ENCODE measurements at places on chromosomes 13 and 19. TPM values are rescaled to one million over a fixed set of nuclear protein-coding genes. Genes with fewer than 3 reads are reported as not detected.

ZIC5 gene
- not detected for total RNA-seq

DNA sequence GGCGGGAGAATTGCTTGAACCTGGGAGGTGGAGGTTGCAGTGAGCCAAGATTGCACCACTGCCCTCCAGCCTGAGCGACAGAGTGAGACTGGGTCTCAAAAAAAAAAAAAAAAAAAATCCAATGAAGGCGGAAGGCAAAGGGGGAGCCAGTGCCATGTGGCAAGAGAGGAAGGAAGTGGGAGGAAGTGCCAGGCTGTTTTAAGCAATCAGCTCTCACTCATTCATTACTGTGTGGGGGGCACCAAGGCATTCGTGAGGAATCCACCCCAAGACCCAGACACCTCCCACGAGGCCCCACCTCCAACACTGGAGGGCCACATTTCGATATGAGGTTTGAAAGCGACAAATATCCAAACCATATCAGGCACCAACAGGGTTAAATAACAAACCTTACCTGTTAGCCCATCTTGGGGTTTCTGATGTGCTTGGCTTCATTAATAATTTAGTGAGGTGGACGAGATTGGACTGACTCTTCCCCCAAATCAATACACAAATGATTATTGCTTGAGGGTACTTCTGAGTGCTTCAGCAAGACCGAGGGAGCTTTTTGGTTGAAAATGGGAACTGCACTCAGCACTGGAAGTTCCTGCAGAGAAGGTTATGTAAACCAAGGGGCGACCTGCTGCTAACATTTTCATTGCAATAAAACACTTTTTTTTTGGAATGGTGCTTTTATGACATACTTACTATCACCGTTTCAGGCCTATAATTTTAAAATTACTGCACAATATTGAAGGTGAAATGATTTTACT is 7.5 kb upstream of the LRP3 start:
- peaks cover 10% of the 10 kb centered on the region for H3K4me1 ChIP-seq
- no peaks in the 10 kb centered on the region for H3K27me3 ChIP-seq
- no peak for DNase-seq
- H3K4me3 ChIP-seq, result no peak overlapping the region

DNA sequence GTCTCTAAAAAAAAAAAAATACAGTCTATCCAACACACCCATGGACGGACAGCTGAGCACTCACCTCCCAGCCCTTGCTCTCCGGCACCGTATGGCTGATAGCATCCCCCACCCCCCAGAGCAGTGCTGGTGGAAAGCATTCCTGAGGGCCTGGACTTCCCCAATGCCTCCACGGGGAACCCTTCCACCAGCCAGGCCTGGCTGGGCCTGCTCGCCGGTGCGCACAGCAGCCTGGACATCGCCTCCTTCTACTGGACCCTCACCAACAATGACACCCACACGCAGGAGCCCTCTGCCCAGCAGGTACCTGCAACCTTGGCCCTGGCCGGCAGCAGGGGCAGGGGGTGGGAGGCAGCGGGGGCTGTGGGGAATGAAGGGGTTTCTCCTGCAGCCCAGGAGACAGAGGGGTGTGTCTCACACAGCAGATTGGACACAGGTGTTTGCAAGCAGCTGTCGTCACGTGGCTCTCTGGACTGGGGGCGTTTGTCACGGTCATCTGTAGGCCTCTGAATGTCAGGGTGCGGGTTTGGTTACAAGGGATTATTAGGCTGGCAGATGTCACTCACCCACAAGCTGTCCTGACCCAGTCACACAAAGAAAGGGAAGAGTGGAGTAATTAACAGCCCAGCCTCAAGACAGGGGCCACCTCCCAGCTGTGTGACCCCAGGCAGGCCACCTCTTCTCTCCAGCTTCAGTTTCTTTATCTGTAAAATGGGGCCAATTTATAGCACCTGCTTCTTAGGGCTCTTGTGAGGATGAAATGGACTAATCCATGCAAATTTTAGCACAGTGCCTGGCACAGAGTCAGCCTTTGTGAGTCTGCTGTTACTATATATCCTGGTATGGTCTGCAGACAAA is 19.3 kb downstream of the PLD3 start:
- peaks cover 28% of the 10 kb centered on the region for H3K4me1 ChIP-seq
- H3K27me3 ChIP-seq, result no peaks in the 10 kb centered on the region
- no peak overlapping the region for H3K4me3 ChIP-seq
- H3K27ac ChIP-seq, result no peak overlapping the region
- no peak for DNase-seq
- H3K36me3 ChIP-seq, result peaks cover 63% of the 10 kb centered on the region

- no peaks in the 10 kb centered on the region for H3K27me3 ChIP-seq
- H3K27ac ChIP-seq, result no peak overlapping the region
- DNase-seq, result no peak
Observed at GRCh38 chr13:79468819-79469218, 12.1 kb upstream of the NDFIP2 start.

DNA sequence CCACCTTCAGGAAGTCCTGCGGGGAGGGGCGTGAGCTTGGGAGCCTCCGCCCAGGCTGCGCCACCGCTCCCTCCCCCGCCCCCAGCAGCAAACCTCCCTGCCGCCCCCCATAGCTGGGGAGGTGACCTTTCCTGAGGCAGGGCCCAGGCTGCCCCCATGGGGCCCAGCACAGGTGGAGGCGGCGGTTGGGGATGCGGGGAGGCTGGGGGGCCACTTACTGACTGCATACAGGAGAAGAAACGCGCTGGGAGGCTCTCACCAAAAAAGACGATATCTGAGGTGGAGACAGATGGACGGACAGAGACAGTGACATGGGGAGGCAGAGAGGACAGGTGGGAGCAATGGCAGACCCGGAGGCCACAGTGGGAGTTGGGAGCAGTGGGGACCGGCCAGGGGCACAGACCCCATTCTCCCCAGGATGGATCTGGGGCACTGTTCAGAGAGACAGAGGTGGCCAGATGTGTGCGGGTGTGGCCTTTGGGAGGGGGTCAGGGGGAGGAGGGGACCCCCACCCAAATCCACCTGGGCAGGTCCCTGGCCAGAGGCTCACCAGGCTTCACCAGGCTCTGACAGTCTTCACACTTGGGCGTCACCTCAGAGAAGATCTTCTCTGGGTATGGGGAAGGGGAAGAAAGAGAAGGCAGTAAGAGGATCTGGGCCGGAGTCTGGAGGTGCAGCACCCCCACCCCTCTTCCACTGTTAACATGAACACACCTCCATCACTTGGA is 3.0 kb upstream of the RINL start:
- H3K4me1 ChIP-seq, result peaks cover 5% of the 10 kb centered on the region
- no peak overlapping the region for H3K4me3 ChIP-seq
- H3K36me3 ChIP-seq, result peaks cover 16% of the 10 kb centered on the region
- no peak overlapping the region for H3K27ac ChIP-seq
- DNase-seq, result no peak

DNA sequence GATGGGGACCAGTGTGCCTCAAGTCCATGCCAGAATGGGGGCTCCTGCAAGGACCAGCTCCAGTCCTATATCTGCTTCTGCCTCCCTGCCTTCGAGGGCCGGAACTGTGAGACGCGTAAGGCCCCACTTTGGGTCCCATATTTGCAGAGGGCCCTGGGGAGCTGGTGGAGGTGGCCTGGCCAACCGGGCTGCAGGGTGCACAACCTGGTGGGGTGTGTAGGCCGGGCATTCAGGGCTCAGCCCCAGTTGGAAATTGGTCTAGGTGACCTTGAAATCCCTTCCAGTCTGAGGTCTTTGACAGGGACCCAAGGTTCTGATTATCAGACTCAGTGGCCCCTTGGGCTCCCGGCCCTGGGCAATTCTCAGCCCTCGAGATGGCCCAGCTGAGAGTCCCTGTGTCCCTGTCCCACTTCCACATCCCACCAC is 8.3 kb downstream of the F7 start:
- peaks cover 16% of the 10 kb centered on the region for H3K27me3 ChIP-seq
- H3K36me3 ChIP-seq, result no peaks in the 10 kb centered on the region
- peaks cover 19% of the 10 kb centered on the region for H3K4me1 ChIP-seq
- H3K4me3 ChIP-seq, result no peak overlapping the region
- DNase-seq, result no peak
- H3K27ac ChIP-seq, result no peak overlapping the region

DNA sequence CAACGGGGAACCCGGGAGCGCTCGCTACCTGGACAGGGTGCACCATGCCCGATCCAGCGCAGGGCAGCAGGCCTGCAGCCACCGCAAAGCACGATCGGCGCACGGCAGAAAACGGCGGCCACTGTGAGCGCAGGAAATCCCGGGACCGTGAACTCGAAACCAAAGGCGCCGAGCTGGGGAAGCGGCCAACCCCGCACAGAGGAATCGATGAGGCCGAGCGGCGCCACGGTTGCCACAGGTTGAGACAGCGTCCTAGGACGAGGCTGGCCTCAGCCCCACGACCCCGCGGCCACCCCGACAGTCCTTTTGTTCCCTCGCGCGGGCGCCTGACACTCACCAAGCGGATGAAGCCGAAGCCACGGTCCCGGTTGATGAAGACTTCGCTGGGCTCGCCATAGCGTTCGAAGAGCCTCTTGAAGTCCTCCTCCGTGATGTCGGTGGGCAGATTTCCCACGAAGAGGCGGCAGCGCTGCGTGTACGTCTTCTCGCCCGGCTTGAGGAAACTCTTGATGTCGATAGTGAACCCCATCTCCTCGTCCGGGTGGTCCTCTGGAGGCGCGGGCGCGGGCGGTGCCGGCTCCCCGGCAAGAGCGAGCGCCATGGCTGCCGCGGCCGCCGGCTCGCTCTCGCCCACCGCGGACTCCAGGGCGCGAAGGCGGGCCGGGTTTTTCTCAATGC is 557 bp downstream of the PSPC1 start:
- H3K4me3 ChIP-seq, result peak overlapping the region; percentile 88
- no peaks in the 10 kb centered on the region for H3K36me3 ChIP-seq
- DNase-seq, result peak; percentile 82
- H3K27ac ChIP-seq, result peak overlapping the region; percentile 96
- no peaks in the 10 kb centered on the region for H3K27me3 ChIP-seq
- peaks cover 15% of the 10 kb centered on the region for H3K4me1 ChIP-seq

- H3K27me3 ChIP-seq, result peaks cover 24% of the 10 kb centered on the region
- peak overlapping the region; percentile 71 for H3K4me3 ChIP-seq
- peak; percentile 85 for DNase-seq
- peaks cover 41% of the 10 kb centered on the region for H3K36me3 ChIP-seq
Observed at GRCh38 chr19:19628501-19629134, 598 bp upstream of the LPAR2 start.

DNA sequence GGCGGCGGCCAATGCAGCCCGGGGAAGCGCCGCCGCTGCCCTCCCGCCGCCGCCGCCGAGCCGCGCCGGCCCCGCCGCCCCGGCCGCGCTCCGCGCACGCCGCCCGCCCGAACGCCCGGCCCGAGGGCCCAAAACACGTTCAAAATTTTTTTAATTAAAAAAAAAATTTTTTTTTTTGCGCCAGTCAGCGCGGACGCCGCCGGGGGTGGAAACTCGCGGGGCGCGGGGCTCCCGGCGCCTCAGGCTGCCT is 468 bp downstream of the HMGB1 start:
- H3K27ac ChIP-seq, result peak overlapping the region; percentile 100
- H3K27me3 ChIP-seq, result no peaks in the 10 kb centered on the region
- H3K36me3 ChIP-seq, result peaks cover 19% of the 10 kb centered on the region
- H3K4me1 ChIP-seq, result peaks cover 29% of the 10 kb centered on the region
- DNase-seq, result no peak

DNA sequence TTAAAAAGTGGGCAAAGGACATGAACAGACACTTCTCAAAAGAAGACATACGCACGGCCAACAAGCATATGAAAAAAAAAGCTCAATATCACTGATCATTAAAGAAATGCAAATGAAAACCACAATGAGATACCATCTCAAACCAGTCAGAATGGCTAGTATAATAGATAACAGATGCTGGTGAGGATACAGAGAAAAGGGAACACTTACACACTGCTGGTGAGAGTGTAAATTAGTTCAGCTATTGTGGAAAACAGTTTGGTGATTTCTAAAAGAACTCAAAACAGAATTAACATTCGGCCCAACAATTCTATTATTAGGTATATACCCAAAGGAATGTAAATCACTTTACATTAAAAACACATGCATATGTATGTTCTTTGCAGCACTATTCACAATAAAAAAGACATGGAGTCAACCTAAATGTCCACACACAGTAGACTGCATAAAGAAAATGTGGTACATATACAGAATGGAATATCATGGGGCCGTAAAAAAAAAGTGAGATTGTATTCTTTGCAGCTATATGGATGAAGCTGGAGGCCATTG is 1569.0 kb downstream of the OLFM4 start:
- no peaks in the 10 kb centered on the region for H3K36me3 ChIP-seq
- no peak overlapping the region for H3K4me3 ChIP-seq
- H3K27me3 ChIP-seq, result no peaks in the 10 kb centered on the region
- no peaks in the 10 kb centered on the region for H3K4me1 ChIP-seq
- DNase-seq, result no peak
- H3K27ac ChIP-seq, result no peak overlapping the region

DNA sequence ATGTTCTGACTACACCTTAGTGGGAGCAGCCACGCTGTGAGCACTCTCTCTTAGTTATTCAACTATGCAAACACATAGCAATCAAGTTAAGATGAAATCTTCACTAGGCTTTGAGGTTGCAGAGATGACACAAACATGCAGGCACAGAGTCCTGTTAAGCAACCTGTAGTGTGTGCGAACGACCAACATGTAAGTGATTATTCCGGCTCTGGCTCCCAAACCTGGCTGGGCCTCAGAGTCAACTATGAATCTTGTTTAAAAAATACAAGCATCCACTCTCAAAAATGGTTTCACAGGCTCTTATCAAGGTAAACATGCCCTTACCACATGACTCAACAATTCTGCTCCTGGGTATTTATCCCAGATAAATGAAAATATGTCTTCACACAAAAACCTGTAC is 91.4 kb downstream of the IRS2 start:
- H3K27ac ChIP-seq, result no peak overlapping the region
- no peak for DNase-seq
- H3K36me3 ChIP-seq, result no peaks in the 10 kb centered on the region
- no peaks in the 10 kb centered on the region for H3K27me3 ChIP-seq

DNA sequence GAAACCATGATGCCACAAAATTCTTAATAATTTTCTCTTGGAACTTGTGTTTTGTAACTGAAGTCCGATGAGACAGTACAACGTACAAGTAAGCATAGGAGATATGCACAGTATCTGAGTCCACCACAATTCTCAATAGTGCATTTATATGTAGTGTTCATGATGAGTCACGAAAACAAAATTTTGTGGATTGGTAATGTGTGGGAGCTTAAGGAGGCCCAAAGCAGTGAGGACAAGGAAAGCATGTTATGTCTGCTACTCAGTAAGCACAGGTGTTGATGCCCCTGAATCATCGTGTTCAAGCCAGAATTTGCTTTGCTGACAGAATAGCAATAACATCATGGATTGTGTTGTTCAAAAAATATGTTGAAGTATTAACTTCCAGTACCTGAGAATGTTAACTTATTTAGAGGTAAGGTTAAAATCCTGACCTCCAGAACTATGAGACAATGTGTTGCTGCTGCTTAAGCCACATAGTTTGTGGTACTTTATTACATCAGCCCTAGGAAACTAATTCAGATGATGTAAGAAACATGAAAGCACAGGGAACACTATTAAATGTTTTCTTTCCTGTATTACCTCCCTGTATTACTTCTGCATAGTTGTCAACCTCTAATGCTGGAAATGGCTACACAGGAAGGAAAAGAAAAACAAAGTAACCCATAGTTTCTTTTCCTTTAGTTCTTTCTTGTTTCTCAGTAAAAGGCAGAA is 201.3 kb downstream of the SLITRK6 start:
- H3K27me3 ChIP-seq, result no peaks in the 10 kb centered on the region
- H3K4me3 ChIP-seq, result no peak overlapping the region
- no peak overlapping the region for H3K27ac ChIP-seq
- H3K4me1 ChIP-seq, result no peaks in the 10 kb centered on the region
- H3K36me3 ChIP-seq, result no peaks in the 10 kb centered on the region

- H3K27me3 ChIP-seq, result no peaks in the 10 kb centered on the region
- DNase-seq, result no peak
- no peak overlapping the region for H3K4me3 ChIP-seq
- H3K27ac ChIP-seq, result no peak overlapping the region
- H3K36me3 ChIP-seq, result no peaks in the 10 kb centered on the region
Observed at GRCh38 chr13:114146173-114146572, 13.8 kb upstream of the RASA3 start.

Data from stomach (tissue), 19 donors.